HAP-1 (cell line): ENCODE measurements at places on chromosomes 7 and 10.

DNA sequence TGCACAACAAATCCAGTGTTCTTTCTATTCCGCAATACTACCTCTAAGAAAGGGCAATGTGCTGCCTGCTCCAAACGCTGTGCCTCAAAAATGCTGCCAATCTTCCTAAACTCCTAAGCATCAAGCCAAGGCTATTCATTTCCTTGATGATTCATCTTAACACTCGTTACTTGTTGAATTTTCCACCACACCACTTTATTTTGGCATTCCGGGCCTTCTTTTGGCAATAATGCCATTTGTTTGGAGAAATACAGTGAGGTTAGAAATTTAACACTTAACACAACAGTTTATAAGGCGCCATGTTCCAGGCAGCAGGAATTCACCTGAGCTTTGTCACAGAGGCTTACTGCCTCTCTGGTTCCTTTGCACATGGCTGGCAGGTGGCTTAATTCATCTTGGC lies 82.6 kb upstream of the ABCB5 start:
- DNase-seq = no peak

- DNase-seq = peak; percentile 77
Observed at GRCh38 chr10:110865186-110865808, 6.4 kb upstream of the PDCD4 start.

GRCh38 chr7:38211940-38212339 lies 33.9 kb downstream of the STARD3NL start:
- DNase-seq = no peak

- DNase-seq = no peak
Observed at GRCh38 chr7:3039787-3040186, 3.9 kb downstream of the CARD11 start.

- no peak for DNase-seq
Observed at GRCh38 chr10:94357193-94357592, 5.5 kb downstream of the NOC3L start.

DNA sequence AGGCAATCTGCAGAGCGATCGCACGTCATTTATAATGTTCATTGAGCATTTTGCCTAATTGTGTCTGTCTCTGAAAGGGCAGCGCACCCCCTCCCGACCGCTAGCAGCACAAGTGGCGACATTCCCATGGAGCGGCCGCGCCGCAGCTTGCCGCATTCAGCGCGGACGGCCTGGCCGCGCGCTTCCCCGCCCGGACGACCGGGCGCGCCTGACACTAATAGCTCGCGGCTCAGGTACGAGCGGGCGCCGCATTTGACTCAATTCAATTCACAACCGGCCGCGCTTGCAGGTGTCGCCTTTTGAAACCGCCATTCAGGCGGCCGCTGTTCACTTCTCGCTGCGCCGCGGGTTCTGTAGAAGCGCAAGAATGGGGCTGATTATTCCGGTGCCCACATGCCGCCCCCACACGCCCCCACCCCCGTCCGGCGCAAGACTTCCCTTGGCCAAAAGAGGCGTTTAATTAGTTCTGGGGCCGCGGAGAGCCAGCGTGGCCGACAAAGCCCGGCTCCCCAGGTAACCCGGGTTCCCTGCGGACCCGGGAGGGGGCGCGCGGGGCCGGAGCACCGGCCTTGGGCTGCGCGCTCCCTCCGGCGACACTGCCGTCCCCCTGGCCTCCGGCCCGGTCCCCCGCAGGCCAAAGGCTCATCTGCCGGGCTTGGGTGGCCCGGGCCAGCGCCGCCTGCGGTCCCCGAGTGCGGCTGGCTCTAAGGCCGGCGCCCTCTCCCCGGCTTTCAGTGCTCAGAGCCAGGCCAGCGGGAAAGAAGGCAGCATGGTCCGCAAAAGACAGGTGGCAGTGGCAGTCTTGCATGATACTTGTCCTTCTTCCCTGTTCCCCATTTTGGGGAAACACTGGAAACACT lies 18.7 kb upstream of the PTF1A start:
- DNase-seq = no peak

DNA sequence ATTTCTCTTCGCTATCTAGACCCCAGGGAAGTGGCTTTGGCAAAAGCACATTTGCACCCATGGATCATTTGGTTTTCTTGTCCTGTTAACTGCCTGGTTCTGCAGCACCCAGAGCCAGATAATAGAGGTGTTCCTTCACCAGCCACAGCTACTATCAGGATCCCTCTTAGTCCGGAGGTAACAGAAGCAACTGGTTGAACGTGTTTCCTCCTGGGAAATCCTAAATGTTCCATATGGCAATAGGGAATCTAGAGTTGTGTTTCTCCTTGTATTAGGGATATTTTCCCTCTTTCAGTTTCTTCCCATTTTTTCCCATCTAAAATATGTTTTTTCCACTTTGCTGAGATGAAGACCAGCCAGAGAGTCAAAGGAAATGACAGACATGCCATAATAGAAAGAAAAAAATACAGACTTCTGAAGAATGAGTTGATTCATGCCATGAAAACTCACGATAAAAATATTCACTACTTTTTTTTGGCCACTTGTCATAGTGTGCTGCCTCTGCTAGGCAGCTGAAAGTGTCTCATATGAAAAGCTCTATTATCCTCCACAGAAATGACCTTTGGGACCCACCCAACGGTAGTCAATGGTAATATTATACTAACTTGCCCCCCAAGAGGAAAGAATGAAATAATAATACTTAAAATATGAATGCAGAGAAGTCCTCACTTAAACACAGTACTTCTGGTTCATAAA lies 472.8 kb downstream of the KCNMA1 start:
- no peak for DNase-seq

DNA sequence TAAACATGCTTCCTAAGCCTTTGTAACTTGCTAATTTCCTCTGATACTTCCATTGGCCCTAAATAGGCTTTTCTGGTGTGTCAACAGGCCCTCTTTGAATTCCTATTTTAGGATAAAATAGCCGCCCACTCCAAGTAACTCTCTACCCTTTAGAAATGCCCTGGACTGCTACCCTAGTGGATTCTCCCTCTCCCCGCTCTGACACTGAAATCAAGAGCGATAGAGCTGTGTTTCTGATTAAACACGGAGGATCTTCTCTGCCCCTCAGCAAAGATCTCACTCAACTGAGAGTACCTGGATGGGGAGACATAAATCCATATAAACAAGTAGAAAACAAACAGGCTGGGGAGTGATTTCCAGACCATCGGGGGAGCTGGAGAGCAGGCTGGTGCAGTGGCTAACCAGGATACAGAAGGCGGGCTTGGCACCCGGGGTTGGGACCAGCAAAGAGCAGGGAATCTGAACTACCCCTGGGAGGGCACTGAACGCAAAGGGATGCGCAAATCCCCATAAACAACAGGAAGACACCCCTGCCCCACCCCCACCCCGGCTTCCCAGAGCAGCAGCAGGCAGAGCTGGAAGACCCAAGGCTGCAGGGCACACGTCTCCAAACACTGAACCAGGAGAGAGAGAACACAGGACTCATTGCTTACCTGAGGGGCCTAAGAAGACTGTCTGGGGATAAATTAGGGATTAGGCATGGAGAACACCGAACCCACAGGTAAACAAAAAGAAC lies 2.5 kb downstream of the ASB13 start:
- DNase-seq = peak; percentile 29

GRCh38 chr7:32079510-32079909 lies 9.3 kb upstream of the PDE1C start:
- DNase-seq = no peak

DNA sequence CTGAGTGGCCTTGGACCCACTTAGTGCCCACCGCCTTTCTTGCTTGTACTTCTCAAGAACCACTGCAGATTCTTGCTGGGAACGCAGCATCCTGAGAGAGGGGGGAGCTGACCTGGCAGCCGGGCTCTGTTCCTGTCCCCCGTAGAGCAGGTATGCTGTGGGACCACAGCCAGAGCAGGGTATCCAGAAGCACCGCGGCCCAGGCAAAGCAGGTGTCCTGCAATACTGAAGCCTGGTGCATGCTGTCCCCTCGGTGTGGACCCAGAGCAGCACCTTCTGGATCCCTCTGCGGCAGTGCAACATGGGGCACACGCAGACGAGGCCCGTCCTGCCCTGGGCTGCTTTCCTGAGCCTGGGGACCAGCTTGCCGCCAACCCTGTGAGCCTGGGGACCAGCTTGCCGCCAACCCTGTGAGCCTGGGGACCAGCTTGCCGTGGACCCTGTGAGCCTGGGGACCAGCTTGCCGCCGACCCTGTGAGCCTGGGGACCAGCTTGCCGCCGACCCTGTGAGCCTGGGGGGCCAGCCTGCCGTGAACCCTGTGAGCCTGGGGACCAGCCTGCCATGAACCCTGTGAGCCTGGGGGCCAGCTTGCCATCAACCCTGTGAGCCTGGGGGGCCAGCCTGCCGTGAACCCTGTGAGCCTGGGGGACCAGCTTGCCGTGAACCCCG lies 60.9 kb upstream of the ADGRA1 start:
- DNase-seq = no peak
